Left hindlimb (tissue), 1 donor: ENCODE measurements at places on chromosomes 13 and 19.

DNA sequence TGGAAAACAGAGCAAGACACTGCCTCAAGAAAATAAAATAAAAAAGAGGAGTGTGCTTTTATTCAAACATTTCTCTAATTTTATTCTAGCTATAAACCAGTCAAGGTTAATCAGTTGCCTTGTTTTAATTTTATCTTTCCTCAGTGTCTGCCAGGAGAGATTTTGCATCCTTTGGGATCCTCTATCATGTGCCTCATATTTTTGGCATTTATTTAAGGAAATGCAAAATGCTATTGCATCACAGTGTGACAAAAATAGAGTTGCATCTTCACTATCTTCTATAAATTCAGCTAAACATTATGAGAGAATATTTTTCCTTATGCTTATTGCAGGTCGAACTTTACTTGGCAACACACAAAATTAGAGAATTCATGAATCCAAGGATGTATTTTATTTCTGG is 639.0 kb upstream of the KLF12 start:
- DNase-seq: no peak

GRCh38 chr19:7869453-7869909 is 4.7 kb downstream of the PRR36 start:
- peak; percentile 80 for DNase-seq

GRCh38 chr13:25186187-25186586 is 14.1 kb upstream of the AMER2 start:
- no peak for DNase-seq

GRCh38 chr13:65133094-65133493 is 2097.0 kb downstream of the PCDH9 start:
- DNase-seq: no peak

DNA sequence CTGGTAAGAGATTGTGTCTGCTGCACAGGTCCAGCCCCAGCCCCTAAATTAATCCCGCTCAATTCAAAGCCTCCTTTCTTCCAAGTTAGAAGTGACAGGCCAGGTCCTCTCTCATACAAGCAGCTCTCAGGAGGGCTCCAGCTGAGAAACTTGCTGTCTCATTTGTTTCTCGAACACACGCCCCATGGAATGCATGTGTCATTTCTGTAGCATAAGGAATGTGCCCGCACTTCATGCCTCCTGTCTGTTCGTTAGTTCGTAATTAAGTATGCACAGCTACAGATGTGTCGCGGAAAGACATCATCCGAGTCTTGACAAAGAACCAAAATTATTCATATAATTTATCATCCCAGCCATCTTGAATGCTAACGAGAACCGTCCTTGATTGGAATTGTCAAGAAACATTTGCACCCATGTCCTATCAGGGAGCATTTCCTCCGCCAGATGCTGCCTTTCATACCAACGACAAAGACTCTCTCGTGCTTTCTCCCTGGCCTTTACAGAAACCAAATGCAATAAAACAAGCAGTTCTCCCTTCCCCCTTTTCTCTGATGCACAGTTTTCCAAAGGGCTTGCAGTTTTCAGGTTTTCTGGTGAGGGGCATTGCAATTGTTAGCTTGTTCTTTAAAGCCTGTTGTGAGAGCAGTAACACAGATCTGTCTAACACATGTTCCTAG is 133.5 kb downstream of the UQCRFS1 start:
- DNase-seq: no peak

GRCh38 chr13:39540929-39541605 is 61.9 kb downstream of the LHFPL6 start:
- no peak for DNase-seq

- DNase-seq: no peak
These were observed 535.8 kb upstream of the KLHL1 start for GRCh38 chr13:70644052-70644451.

DNA sequence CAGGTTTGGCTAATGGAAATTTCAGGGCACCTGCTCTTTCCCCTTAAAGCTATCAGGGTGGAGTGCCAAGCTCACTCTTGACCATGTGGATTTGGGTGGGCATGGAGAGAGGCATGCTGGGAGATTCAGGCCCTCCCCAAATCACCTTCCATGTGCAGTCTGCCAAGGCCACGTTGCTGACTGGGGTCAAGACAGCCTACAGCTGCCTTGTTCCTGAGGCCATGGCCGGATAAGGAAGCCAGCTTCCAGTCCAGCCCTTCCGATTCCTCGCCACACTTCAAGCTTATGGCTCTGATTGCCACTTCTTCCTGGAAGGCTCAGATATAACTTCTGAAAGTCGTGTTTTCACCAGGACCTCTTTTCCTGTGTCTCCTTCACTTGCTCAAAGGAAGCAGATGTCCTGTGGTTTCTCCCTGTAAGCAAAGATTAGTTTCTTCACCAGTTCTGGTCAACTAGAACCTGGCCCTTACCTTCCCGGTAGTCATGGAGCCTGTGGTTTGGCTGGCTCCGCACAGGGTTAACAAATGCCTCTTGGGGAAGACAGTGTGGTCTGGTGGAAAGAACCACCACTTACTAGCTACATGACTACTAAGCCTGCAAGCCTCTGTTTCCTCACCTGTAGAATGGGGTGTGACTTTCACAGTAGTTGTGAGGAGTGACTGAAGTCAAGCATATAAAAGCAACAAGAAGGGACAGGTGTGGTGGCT is 16.1 kb upstream of the TPT1 start:
- DNase-seq: no peak

DNA sequence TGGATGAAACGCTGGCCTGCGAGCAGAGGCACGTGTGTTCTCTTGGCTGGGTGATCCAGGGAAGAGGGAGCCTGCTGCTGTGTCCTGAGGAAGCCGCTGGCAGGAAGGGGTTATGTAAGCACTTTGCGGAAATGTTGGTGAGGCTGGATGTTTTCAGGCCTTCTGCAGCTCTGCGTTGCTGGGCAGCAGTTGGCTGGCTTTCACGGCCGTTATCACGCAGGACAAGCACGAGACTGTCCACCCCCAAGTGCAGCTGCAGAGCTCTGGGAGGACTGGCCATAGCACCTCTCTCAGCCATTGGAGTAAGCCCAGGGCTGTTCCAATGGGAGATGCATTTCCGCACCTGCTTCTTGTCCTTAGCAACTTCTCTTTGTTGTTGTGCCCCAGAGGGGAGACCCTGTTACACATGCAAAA is 146.9 kb upstream of the SOX21 start:
- DNase-seq: peak; percentile 46

GRCh38 chr19:44738603-44739558 is 9.6 kb upstream of the BCL3 start:
- DNase-seq: no peak

DNA sequence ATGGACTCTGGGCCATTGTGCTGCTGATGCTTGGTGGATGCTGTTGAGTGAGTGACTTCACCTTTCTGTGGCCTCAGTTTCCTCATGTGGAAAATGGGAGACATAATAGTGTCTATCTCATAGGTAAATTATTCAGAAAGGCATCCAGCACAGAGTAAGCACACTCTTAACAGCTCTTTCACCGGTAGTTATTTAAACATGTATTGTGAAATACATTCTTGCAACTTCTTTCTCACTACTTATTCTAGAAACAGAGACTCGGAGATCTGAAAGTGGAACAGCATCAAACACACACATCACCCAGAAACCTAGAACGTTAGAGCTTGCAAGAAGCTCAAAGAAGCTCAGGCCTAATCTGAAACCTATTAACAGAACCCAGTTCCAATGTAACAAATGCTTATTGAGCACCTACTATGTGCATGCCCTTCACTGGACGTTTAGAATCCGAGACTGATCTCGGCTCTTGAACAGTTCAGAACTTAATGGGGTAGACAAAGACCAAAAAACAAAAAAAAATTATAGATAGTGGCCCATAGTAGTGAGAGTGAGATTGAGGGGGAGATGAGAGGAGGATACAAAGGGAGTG is 4.1 kb downstream of the ZSWIM9 start:
- no peak for DNase-seq

DNA sequence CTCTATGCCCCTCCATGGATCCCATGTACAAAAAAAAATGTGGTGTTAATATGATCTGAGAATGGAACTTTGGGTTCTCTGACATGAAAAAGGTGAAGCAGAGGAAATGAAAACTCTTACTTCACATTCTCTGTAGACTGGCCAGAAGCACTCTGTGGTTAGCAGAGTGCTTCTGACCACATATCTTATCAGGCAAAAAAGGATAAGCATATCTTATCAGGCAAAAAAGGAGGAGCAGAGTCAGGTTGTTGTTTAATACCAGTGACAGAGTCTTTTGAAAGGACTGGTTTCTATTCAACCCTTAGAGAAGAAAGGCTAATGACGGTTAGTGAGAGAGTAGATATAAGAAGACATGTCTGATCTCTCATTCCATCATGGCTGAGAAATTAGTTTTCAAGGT is 1404.8 kb downstream of the SLITRK1 start:
- DNase-seq: no peak

- no peak for DNase-seq
These were observed 268.2 kb upstream of the MAB21L1 start for GRCh38 chr13:35744566-35745178.

GRCh38 chr13:46983881-46984280 is 87.0 kb upstream of the HTR2A start:
- no peak for DNase-seq

GRCh38 chr19:51709575-51709974 is 14.2 kb downstream of the HAS1 start:
- peak; percentile 33 for DNase-seq

- DNase-seq: no peak
These were observed 11.5 kb downstream of the UBXN6 start for GRCh38 chr19:4445963-4446703.

- no peak for DNase-seq
These were observed 4.9 kb upstream of the SLC25A15 start for GRCh38 chr13:40784540-40784939.

DNA sequence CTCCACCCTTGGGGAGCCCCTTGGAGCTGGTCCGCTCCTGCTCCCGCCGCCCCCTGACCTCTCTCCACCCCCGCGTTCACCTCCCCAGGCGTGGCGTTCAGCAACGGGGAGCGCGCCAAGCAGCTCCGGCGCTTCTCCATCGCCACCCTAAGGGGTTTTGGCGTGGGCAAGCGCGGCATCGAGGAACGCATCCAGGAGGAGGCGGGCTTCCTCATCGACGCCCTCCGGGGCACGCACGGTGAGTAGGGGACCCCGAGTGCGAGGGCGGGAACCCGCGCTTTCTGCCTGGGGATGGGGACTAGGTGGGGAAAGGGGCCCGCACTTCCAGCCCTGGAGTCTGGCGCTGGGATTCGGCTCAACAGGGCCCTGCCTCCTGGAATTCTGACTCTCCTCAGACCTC is 1.7 kb downstream of the CYP2A13 start:
- DNase-seq: no peak

- DNase-seq: no peak
These were observed 61.9 kb upstream of the LDLR start for GRCh38 chr19:11027381-11027780.

DNA sequence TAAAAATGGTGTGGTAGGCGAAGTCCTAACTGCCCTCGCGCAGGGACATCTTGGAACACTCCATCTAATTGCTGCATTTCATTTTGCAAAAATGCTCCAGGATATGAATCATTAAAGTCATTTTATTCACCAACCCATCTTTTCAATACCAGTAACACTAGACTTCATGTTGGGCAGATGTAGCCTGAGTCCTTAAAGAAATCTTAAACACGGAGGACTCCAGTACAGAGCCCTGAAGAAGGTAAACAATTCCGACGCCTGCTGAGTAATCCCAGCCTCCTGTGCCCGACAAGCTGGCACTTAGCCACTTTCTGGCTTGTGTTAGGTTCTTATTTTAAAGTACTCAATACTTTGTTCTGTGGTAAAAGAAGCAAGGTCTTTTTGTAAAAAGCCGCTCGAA is 58.0 kb upstream of the IRS2 start:
- no peak for DNase-seq

DNA sequence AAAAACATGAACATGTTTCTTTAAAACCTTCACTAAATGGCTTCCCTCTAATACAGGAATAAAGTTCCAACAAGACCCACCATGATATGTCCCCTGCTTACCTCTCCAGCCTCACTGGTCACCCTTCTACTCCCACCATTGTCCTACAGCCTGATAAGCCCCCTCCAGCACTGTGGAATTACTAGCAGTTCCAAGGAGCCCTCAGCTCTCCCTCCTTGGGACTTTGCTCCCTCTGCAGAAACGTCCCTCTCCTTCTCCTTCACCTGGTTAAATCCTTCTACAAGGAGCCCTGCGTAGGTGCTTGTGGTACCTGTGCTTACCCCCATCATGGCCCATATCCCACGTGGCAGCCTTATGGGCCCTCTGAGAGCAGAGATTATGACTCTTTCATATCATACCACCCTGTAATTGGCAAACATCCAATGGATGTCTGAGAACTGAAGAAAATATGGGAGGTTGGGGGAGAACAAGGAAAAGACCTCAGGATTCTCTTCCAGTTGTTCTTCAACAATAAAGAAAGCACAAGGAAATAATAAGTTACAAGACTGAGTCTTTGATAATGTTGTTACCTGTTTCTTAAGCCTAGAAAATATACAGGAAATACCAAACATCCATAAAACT is 26.1 kb upstream of the DOCK9 start:
- DNase-seq: no peak

GRCh38 chr19:53192771-53193534 is at the start of gene ZNF665:
Gene ZNF665 (minus strand): TSS chr19:53193358. CDS start chr19:53182898, 10,460 bp downstream.
- peak; percentile 93 for DNase-seq

- DNase-seq: no peak
These were observed 370.7 kb downstream of the COG6 start for GRCh38 chr13:40026174-40026585.

DNA sequence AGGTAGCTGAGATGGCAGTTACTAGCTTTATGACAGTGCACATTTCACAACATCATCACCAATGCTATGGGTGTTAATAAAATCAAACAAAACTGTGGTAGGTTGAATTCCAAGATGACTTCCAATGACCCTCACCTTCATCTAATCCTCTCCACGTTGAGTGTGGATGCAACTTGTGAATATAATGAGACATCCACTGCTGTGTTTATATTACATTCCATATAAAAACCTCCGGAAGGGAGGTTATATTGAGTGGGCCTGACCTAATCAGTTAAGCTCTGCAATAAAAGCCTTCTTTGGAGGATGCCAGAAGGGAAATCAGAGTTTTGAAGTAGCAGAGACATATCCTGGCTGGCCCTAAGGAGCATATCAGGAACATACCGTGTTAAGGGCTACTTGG is 25.6 kb upstream of the CSNK1A1L start:
- DNase-seq: no peak

GRCh38 chr13:77896536-77896935 is 22.1 kb downstream of the EDNRB start:
- peak; percentile 34 for DNase-seq

GRCh38 chr19:42567567-42567966 is 27.2 kb downstream of the CEACAM8 start:
- DNase-seq: no peak

GRCh38 chr13:42891591-42891990 is 100.5 kb downstream of the EPSTI1 start:
- DNase-seq: no peak

- no peak for DNase-seq
These were observed 89.2 kb downstream of the CACNA1A start for GRCh38 chr19:13417054-13417453.

- no peak for DNase-seq
These were observed 405.8 kb downstream of the SPRY2 start for GRCh38 chr13:79935121-79935520.

GRCh38 chr13:30712536-30713532 is 22.5 kb upstream of the ALOX5AP start:
- DNase-seq: no peak

GRCh38 chr13:89568746-89569145 is 1778.7 kb upstream of the MIR17HG start:
- no peak for DNase-seq

- DNase-seq: no peak
These were observed 78.5 kb upstream of the GSX1 start for GRCh38 chr13:27713767-27714166.

GRCh38 chr19:15331419-15332310 is 674 bp downstream of the BRD4 start:
- peak; percentile 69 for DNase-seq

- no peak for DNase-seq
These were observed 100.2 kb upstream of the MBNL2 start for GRCh38 chr13:97121894-97122293.
